ENCODE measurements at places on chromosomes 1 and 21. TPM values are rescaled to one million over a fixed set of nuclear protein-coding genes. Genes with fewer than 3 reads are reported as not detected.
A peak's percentile ranks its signal among the peaks of the same experiment; 100 is the strongest.

- no peaks in the 10 kb centered on the region for H3K4me1 ChIP-seq
Measured at GRCh38 chr1:98919211-98919610, 85.5 kb downstream of the PLPPR5 start.

C2CD4D gene
- 1.3 TPM for total RNA-seq

GRCh38 chr1:190507357-190507756 is 29.7 kb upstream of the BRINP3 start:
- no peak overlapping the region for H3K4me3 ChIP-seq
- H3K4me1 ChIP-seq: no peaks in the 10 kb centered on the region
- no peak for DNase-seq
- no peaks in the 10 kb centered on the region for H3K27me3 ChIP-seq
- no peaks in the 10 kb centered on the region for H3K36me3 ChIP-seq
- no peak overlapping the region for H3K27ac ChIP-seq

GRCh38 chr1:20521960-20522861 is 14.3 kb upstream of the MUL1 start:
- DNase-seq: peak; percentile 43
- H3K27me3 ChIP-seq: peaks cover 3% of the 10 kb centered on the region
- H3K36me3 ChIP-seq: no peaks in the 10 kb centered on the region
- peaks cover 7% of the 10 kb centered on the region for H3K4me1 ChIP-seq

DNA sequence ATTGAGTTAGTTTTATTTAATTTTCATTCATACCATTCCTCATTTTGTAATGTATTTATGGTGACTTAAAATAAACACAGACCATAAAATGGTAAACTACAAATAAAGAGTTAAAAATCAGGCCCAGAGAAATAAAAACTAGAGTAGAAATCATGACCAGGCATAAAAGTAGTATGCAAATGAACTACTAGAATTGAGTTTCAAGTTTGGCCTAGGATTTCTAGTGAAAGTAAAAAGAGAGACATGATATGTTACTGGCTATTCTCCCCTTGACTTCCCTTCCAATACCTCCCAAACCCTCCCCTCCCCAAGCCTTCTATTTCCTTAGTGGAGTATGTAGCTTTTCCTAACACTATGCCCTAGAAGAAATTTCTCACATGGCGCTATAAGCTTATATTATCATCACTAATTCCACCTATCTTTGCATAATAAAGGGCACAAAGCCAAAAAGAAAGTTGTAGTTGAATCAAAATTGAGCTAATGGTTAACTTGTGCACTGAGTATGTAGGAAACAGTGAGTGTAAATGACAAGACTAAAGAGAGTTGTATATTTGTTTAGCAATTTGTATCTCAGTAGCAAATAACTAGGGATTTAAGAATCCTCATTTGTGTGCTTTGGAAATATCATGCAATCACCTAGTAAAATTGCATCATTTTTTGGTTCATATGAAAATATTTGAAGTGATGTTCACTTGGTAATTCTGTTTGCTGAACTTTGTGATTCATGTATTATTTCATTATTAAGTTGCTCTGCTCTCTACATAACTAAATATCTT is 29.7 kb upstream of the CDC14A start:
- peaks cover 2% of the 10 kb centered on the region for H3K27me3 ChIP-seq
- no peak overlapping the region for H3K27ac ChIP-seq
- H3K4me1 ChIP-seq: peaks cover 7% of the 10 kb centered on the region
- no peak overlapping the region for H3K4me3 ChIP-seq
- no peak for DNase-seq

DNA sequence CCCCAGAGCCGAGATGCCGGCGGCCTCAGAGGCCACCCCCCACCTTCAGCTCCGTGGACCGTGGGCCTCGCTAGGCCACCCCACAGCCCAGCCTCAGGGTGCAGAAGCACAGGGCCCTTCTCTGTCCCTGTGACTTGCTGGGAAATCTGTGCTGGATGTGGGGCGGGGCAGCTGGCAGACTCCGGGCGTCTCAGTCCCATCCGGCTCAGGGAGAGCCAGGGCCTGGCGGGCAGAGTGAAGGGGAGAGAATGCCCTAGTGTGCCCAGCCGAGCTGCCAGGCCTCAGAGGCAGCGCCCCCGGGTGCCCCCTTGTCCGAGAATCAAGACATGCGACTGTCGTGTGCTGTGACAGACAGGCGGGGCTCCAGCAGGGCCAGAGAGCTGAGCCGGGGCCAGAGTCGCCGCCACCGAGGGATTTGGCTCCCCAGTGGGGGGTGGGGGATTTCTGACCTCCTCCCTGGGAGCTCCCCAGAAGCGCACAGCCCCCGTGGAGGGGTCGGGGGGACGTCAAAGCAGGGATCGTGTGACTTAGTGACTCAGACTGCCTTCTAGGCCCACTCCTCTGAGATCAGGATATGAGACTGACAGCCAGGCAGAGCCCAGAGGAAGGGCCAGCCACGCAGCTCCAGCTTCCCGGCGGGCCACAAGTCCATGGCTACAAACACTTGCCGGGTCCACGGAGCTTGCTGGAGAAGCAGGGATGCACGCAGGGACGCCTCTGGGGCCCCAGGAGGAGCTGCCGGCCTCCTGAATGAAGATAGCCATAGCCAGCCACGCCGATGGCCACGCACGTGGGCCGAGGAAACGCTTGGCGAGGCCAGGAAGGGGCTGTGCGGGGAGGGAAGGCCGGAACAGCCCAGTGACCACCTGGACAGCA is 11.9 kb downstream of the COL6A1 start:
- H3K4me1 ChIP-seq: no peaks in the 10 kb centered on the region
- H3K36me3 ChIP-seq: no peaks in the 10 kb centered on the region
- H3K27me3 ChIP-seq: no peaks in the 10 kb centered on the region

DNA sequence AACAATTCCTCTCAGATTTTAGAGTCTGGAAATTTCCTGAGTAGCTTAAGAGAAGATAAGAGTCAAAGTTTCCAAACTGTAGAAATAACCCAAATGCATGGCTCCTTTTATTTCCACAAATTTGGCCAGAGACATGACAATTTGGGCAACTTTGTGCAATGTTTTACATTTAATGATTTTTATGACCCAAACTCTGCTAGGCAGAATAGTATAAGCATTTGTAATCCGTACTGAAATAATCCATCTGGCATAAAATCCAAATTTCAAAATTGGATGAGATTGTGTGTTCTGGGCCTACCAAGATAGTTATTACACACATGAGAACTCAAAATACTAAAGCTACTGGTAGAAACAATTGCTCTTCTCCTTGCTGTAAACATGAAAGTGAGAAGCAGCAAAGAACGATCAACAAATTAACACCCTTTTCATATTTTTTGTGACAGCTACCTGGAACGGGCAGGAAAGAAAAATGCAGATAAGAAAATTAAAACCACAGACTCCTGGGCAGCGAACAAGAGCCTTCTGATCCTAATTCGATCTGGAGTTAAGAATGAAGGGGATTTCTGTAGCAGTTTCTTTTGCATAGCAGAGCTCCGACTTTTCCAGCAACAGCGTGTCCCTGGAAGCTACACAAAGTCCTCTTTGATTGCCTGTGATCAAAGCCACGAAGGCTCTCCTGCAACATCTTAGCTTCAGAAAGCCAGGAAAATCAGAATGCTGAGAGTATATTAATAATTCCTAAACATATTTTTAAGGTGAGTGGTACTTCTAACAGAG is 191.2 kb downstream of the GRIK1 start:
- H3K27me3 ChIP-seq: no peaks in the 10 kb centered on the region
- no peaks in the 10 kb centered on the region for H3K4me1 ChIP-seq
- no peak overlapping the region for H3K27ac ChIP-seq
- no peaks in the 10 kb centered on the region for H3K36me3 ChIP-seq

DNA sequence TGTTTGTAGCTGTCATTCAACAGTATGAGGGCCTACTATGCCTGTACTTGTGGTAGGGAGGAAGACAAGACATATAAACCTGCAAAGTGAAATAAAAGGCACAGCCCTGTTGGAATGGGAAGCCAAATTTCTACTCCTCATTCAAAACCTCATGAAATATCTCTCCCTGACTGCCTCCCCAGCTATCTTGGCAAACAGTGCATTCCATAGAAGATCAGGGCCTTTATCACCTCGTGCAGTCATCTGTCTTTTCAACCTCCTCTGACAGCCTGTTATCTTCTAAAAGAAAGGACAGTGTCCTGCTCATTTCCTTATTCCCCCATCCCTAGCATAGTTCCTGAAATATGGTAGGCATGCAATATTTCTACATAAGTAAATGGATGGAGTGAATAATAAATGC is 71.0 kb downstream of the SH3GLB1 start:
- no peaks in the 10 kb centered on the region for H3K27me3 ChIP-seq
- no peak overlapping the region for H3K27ac ChIP-seq
- H3K4me3 ChIP-seq: no peak overlapping the region
- H3K4me1 ChIP-seq: peaks cover 22% of the 10 kb centered on the region

DNA sequence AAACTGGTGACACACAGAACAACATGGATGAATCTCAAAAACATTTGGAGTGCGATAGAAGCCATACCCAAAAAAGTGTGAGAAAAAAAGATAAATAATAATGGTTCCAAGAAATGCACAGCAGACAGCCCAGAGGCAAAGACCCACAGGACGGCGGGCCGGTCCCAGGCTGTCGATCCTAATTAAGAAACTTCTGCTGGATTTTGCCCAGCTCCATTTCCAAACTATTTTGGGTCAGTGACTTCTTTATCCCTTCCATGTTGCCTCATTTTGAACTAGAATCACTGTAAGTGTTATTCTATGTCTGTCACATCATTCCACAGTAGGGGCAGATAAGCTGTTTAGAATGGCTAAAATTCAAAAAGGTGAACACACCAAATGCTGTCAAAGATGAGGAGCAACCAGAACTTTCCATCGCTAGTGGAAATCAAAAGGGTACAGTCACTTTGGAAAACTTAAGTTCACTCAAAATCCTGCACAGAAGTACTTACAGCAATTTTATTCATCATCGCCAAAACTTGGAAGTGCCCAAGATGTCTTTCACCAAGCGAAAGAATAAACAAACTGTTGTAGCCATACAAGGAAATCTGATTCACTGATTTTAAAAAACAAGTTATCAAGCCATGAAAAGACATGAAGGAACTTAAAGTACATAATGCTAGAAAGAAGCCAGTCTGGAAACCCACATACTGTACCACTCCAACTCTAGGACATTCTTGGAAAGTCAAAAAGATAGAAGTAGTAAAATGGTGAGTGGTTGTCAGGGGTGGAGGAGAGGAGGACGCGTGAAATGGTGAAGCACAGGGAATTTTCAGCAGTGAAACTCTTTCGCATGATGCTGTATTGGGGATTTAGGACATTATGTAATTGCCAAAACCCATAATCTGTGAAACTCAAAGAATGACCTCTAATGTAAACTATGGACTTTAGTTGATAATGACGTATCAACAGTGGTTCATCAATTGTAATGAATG is 7.5 kb downstream of the NBPF1 start:
- no peaks in the 10 kb centered on the region for H3K36me3 ChIP-seq
- DNase-seq: no peak
- no peak overlapping the region for H3K4me3 ChIP-seq
- H3K27ac ChIP-seq: no peak overlapping the region
- no peaks in the 10 kb centered on the region for H3K27me3 ChIP-seq

DNA sequence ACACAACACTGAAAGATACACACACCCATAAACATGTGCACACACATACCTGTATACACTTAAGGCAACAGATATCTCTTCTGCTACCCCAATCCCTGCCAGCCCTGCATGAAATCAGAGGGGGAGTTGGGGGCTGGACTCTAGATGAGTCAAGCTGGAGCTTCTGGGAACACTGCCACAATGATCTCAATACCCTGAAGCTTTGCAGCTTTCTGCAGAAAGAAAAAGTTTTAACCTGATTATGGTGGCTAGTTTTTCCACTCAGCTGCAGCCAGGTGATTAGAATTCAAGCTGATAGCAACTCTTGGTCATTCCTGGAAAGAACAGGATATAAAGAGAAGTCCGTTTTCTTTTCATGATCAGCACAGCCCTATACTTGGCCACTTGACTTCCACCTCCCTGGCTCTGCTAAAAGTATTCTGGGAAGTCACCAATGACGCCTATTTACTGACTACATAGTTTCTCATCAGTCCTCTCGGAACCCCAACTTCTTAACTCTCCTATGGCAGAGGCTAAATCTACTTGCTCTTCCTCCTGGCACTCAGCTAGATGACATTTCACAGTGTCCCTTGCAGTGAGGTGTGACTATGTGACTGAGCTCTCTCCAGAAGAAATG is 20.7 kb upstream of the DNASE2B start:
- no peak for DNase-seq
- no peak overlapping the region for H3K27ac ChIP-seq
- no peaks in the 10 kb centered on the region for H3K36me3 ChIP-seq
- no peak overlapping the region for H3K4me3 ChIP-seq
- no peaks in the 10 kb centered on the region for H3K4me1 ChIP-seq
- H3K27me3 ChIP-seq: no peaks in the 10 kb centered on the region

DNA sequence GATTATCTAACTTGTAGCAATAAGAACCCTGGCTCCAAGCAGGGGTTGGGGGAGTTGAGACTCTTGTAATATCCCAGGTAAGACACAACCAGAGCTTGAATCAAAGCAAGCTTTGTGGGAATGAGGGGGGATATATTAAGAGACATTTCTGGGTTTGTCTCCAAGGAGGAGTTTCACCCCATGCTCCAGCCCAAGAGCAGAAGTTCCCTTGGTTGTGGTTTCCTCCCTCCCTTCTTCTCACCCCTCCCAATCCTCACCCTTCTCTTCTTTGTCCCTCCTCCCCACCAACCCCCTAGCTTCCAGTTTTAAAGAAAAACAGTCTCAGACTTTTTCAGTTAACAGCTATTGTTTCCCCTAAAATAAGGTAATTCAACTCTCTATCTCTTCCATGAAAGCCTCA is 11.9 kb downstream of the TRAF3IP3 start:
- H3K27ac ChIP-seq: no peak overlapping the region
- peaks cover 54% of the 10 kb centered on the region for H3K4me1 ChIP-seq
- no peak for DNase-seq
- H3K36me3 ChIP-seq: peaks cover 24% of the 10 kb centered on the region
- no peaks in the 10 kb centered on the region for H3K27me3 ChIP-seq

SLC6A17 gene
- 0.46 TPM for total RNA-seq

APOBEC4 gene
- total RNA-seq: not detected

LAMC2 gene
- not detected for total RNA-seq

DNA sequence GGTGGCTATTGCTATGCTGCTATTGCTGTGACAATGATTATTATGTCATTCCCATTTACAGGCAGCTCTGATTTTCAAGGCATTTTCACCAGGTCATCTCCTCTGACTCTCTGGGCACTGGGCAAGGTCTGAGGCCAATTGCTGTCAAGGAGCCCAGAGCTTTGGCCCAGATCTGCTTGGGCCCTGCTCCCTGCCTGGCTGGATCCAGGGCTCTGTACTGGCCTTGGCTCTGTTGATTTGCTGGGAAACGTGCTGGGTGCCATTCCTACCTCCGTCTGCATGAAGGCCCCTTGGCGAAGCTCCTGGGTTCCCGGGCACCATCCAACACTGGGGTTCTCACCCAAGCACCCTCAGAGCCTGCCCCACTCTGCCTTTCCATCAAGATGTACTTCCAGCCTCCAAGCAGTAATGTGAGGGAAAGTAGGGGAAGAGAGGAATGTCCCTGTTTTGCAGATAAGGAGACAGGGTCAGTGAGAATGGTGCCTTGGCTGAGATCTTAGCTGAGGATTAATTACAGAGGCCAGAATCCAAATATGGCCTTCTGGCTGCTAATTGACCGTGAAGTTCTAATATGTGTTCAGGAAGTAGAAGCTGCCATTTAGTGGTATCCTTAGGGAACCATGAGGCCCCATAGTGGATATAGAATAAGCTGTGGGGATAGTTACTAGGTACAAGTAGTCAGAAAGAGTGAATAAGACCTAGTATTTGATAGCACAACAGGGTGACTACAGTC is 63.9 kb downstream of the HTR6 start:
- no peak overlapping the region for H3K4me3 ChIP-seq
- no peak overlapping the region for H3K27ac ChIP-seq
- H3K4me1 ChIP-seq: no peaks in the 10 kb centered on the region
- no peaks in the 10 kb centered on the region for H3K27me3 ChIP-seq
- peaks cover 6% of the 10 kb centered on the region for H3K36me3 ChIP-seq

- no peak for DNase-seq
- no peaks in the 10 kb centered on the region for H3K36me3 ChIP-seq
- no peak overlapping the region for H3K27ac ChIP-seq
- no peaks in the 10 kb centered on the region for H3K4me1 ChIP-seq
Measured at GRCh38 chr1:2344744-2345296, 46.5 kb downstream of the MORN1 start.

VSIG8 gene
- not detected for total RNA-seq
